ENCODE measurements at places on chromosomes 6 and 20.

DNA sequence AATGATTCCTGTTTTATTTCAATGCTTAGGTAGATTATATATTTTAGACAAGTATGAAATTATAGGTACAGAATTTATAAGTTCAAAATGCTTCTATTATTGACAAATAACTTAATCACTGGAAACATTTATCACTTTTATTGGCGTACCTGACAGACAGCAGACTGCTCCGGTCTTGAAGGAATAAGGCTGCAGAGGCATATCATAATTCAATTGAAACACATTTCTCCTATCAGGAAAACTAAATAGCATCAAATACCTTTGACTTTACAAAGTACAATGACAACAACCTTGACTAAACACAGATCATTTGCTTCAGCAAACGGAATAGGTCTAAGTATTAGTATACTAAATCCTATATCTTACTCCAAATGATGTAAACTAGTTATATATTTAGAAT is 91.3 kb downstream of the GRIK2 start:
- no peak for DNase-seq

DNA sequence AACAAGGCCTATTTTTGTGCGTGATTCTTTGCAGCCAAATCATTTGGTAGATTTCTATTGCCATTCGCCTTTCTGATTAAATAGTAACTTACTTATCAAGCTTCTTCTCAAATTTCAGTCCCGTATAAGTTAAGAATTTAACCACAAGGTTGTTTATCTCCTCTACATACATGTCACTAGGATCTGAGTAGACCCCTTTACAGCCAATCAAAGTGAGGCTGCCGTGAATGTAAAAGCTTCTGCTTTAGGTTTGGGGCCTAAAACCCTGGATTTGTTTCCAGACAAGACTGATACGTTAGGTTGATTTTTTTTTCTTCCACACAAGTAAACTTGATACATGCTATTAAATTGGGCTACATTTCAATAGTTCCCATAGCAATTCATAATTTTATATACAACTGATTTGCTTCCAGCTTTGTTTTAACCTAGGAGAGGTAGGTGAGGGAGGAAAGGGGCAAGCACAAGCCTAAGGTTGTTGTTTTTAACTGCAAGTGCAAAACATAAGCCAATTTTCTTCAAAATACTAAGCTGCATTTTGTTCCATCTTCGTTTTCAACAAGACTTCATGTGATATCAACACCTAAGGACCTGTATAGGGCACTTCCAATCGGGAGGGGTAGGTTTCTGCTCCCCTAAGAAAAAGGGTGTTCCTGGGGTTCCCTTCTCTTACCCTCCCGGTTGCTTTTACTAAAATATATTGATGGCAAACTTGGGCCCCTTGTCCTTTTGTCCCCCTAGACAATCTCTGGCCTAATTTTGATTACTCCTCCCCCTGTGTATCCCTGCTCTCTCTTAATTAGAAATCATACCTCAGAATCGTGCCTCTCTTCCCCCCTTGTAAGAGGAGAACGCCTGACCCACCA is 1.7 kb downstream of the RANBP9 start:
- DNase-seq = no peak

- DNase-seq = no peak
Observed at GRCh38 chr6:128033156-128033555, 132.3 kb upstream of the THEMIS start.

DNA sequence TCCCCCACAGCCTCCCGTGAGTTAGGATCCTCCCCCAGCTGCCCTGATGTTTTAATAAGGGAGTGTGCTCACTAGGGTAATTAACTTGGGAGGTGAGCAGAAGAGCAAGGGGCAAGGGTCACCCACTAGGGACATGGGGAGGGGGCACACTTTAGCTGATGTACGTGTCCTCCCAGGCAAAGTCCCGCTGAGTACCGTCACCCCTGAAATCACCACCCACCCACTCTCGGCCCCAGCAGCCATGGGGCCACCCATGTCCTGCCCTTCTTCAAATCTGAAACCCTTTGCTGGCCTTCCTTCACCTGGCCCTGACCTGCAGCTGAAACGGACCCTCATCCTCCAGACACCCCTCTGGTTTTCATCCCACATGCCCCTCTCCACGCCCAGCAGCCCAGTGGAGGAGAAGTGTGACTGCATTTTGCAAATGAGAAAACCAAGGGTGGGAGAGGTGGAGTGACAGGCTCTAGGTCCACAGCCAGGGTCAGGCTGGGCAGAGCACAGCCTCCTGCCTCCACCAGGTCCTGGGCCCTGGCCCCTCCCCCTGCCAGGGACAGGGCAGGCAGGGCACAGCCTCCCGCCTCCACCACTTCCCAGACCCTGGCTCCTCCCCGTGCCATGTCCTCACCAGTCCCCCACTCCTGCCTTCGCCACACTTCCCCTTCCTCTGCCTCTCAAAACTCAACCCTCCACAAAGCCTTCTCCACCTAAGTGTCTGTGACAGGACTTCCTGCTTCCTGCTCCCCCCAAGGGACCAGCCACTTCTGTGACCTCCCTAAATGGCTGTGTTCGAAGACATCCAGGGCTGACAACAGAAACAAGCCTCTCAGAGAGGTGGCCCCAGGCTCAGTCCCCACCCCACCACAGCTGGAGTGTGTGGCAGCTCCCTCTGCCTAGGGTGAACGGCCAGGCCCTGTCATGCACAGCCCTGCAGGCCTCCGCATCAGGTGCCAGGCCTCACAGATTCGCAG is 15.1 kb downstream of the ACSS1 start:
- no peak for DNase-seq

DNA sequence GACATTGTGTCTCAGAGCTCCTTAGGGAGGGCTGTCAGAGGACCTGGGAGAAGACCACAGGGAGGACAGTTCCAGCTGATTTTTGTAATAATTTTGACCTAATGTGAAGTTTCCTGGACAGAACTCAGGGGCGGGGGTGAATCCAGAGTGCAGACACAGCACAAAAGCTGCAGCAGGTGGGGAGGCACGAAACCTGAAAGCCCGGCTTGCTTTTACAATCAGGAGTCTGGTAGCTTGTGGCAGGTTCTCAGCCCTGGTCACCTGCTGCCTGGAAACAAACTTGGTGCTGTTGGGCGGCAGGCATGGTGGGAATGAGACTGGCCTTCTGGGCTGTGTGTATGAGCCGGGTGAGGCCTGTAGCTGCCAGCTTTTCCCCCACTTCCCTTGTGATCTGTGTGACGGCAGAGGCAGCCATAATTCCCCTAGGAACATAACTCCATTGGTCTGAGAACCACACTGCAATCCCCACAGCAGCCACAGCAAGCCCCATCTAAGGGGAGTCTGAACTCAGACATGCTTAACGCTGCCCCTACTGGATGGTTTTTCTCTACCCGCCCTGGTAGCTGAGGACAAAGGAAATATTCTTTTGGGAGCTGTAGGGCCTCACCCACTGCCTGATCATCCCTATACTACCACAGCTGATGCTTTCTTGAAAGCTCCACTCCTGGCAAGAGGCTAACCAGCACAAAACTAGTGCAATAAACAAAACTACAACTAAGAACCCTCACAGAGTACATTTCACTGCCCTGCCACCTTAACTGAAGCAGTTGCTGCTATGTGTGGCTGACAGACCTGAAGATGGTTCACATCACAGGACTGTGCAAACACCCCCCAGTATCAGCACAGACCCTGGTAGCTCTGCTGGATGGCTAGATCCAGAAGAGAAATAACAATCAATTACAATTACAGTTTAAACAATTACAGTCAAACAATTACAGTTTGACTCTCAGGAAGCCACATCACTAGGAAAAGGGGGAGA is 1055.1 kb upstream of the GJE1 start:
- no peak for DNase-seq

GRCh38 chr6:5995949-5996713 is 10.6 kb downstream of the NRN1 start:
- DNase-seq = no peak

- no peak for DNase-seq
Observed at GRCh38 chr6:84332139-84333034, 104.9 kb upstream of the CEP162 start.

GRCh38 chr20:17849901-17850683 is 118.5 kb downstream of the SNX5 start:
- no peak for DNase-seq

GRCh38 chr6:72704979-72705378 is 83.1 kb downstream of the KCNQ5 start:
- no peak for DNase-seq

GRCh38 chr6:33861722-33862121 is 57.9 kb upstream of the MLN start:
- no peak for DNase-seq

GRCh38 chr6:53986165-53986720 is 125.0 kb upstream of the MLIP start:
- DNase-seq = peak; percentile 19

- no peak for DNase-seq
Observed at GRCh38 chr6:129599467-129599866, 110.5 kb downstream of the ARHGAP18 start.

DNA sequence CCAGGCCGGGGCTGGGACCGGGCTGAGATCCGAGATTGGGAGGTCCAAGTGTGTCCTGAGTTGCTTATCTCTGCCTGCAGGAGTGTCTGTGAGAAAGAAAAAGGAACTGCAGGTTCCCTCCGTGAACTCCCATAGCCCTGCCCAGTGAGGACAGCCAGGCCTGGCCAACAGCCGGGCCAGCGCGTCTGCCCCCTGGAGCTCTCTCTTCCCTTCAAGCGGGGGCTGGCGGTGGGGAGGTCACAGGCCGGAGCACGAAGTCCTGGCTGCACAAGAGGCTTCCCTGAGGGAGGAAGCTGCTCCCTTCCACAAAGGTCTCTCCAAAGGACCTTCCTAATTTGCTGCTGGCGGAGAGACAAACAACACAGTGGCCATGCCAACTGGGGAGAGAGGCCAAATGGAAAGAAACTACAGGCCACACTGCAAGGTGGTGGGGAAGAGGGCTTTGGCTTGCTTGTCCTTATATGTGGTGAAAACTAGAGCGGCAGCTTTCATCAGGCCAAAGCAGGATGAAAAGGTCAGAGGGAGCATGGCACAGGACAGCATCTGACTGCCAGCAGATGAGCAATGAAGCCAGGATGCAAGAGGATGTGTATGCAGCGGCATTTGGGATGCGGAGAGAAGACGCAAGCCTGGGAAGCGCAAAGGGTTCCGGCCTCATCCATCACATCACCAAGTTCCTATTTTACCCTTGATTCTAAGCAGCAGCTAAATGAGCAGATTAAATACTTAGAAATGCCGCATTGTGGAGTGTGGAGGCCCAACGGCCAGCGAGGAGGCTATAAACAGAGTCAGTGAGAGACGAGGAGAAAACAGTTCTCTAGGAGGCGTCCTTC is 260.0 kb downstream of the ERMARD start:
- no peak for DNase-seq

DNA sequence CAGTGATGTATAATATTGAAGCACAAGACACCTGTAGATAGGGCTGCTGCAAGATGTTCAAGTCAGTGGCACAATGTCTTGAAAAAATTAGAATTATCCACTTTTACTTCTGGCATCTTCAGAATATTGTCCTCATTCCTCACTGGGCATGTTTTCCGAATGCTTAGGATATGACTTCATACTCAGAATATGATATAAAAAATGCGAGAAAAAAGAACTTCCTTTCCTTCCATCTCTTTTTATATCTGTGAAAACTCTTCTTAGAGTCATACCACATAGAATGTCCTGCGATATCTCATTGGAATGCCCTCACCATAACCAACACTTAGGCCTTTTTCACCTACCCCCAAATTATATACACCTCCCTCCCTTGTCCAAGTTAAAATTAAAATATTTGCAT is 4.6 kb downstream of the MAS1L start:
- DNase-seq = no peak

DNA sequence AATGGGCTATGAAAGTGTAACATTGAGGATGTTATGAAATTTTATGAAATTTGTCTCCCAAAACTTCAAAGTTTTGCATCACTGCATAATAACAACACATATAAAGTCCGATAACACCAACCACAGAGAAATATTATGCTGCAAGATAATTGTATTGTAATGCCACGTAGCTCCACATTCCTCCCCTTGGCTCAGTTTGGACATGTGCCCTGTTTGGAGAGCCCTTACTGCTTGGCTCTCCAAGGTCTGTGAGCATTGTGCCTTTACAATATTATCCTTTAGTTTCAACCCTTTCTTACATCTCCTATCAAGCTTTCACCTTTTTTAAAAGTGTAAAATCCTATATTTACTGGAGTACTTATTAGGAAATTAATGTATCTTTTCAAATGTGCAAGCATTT is 10.8 kb downstream of the HBS1L start:
- DNase-seq = no peak

DNA sequence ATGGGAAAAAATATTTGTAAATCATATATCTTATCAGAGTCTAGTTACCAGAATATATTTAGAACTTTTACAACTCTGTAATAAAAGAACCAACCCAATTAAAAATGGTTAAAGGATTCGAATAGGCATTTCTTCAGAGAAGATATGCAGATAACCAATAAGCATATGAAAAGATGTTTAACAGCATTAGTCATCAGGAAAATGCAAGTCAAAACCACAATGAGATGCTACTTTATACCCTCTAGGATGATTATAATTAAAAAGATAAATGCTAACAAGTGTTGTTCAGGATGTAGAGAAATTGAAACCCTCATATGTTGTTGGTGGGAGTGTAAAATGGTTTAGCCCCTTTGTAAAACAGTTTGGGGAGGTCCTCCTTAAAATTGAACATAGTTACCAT is 94.1 kb downstream of the LRRC1 start:
- no peak for DNase-seq

DNA sequence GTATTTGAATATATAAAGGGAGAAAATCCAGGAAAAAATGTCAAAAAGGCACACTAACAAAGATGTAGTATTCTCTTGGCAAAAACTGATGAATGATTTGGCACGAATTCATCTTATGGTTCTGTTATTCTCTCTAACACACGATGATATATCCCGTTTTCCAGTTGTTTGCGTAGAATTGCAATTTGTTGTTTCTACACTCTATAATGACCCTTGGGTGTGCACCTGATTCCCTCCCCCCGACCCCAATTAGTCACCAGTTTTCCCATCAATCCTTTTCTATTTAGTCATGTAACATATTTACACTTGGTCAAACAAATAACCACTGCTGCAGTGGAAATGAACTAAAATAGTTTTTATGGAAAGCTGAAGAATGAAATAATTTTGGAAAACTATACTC is 1.5 kb upstream of the ARID1B start:
- no peak for DNase-seq

DNA sequence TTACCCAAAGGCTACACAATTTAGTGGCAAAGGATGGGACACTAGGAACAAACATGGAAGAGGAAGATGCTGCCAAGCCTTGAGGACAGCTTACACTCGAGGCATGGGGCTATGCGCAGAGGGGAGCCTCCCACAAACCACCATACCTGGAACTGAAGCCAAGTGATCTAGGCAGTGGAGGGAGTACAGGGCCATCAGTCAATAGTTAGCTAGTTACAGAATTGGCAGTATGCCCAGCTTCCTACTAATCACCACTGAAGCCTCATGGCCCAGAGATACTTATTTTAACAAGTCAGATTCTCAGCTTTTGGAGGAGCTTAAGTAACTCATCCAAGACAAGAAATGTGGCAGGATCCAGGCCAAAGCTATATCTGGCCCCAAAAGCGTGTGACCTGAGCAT is 226.6 kb upstream of the MOCS1 start:
- peak; percentile 72 for DNase-seq

Measured in NCI-H1105 (cell line).